Upper lobe of left lung (tissue), 6 donors: ENCODE measurements at places on chromosomes 12 and 14. TPM values are rescaled to one million over a fixed set of nuclear protein-coding genes. Genes with fewer than 3 reads are reported as not detected.

GRCh38 chr12:120598674-120599463, 17.7 kb upstream of the POP5 start:
- no peaks in the 10 kb centered on the region for H3K27me3 ChIP-seq
- no peak overlapping the region for H3K27ac ChIP-seq
- no peaks in the 10 kb centered on the region for H3K36me3 ChIP-seq
- H3K4me1 ChIP-seq = no peaks in the 10 kb centered on the region
- no peak for DNase-seq

Gene TMEM119
- total RNA-seq = 1.5 TPM

DNA sequence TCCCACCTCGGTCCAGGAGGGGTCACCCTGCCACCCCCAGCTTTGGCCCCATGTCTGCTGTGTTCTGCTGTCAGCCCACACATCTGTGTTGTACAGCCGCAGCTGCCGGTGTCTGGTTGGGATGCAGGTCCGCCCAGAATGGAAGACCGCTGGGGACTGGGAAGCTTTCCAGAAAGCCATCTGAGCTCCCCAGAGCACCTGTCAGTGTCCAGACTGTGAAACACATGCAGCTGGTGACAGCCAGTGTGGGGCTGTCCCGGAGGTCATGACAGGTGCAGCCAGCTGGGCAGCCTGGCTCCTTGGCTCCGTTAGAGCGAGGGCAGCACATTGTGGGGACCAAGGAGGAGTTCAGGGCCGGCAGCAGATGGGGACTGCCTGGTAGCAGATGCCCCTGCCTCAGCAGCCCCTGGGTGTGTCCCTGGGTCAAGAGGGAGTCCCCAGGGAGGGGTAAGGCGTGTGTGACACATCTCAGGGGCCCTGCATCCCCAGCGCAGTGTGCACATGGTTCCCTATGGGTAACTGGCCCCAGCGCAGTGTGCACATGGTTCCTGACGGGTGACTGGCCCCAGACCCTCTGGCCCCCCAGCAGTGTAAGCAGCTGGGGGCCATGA, 16.4 kb downstream of the CEP170B start:
- H3K4me1 ChIP-seq = peaks cover 2% of the 10 kb centered on the region
- peaks cover 49% of the 10 kb centered on the region for H3K36me3 ChIP-seq
- H3K27ac ChIP-seq = no peak overlapping the region
- H3K4me3 ChIP-seq = no peak overlapping the region
- DNase-seq = no peak

DNA sequence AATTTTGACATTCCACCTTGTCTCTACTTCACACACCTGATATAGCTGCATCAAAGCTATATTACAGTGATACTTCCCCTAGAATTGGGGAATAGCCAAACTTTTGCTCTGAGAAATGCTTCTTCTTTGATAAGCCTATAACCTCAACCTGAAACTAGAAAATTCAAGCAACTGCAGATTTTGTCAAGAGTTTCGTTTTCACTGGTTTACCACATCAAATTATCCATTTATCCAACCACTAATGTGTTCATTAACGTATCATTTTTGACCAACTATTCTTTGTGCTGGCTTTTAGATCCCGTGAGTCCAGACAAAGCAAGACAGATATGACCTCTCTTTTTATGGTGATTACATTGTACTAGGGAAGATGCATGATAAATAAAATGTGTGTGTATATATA, 13.5 kb upstream of the TAS2R46 start:
- H3K4me3 ChIP-seq = no peak overlapping the region
- no peaks in the 10 kb centered on the region for H3K36me3 ChIP-seq
- H3K27me3 ChIP-seq = no peaks in the 10 kb centered on the region
- no peaks in the 10 kb centered on the region for H3K4me1 ChIP-seq

- H3K4me1 ChIP-seq = peaks cover 7% of the 10 kb centered on the region
- H3K27me3 ChIP-seq = no peaks in the 10 kb centered on the region
- no peak overlapping the region for H3K27ac ChIP-seq
These were observed 83.0 kb upstream of the ZDHHC17 start for GRCh38 chr12:76680940-76681339.

Gene ADCY6
- 31.2 TPM for total RNA-seq

DNA sequence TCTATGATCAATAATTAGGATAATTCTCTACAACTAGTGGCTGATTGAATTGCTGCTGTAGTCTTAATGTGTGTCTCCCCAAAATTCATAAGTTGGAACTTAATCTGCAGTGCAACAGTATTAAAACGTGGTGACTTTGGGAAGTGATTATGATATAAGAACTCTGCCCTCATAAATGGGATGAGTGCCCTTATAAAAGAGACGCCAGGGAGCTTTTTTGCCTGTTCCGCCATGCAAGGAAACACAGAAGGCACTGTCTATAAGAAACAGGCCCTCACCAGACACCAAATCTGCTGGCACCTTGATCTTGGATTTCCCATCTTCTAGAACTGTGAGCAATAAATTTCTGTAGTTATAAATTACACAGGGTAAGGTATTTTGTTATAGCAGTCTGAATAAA, 161.0 kb downstream of the ALX1 start:
- no peak for DNase-seq
- H3K4me1 ChIP-seq = no peaks in the 10 kb centered on the region
- no peak overlapping the region for H3K27ac ChIP-seq
- no peak overlapping the region for H3K4me3 ChIP-seq
- no peaks in the 10 kb centered on the region for H3K36me3 ChIP-seq
- H3K27me3 ChIP-seq = no peaks in the 10 kb centered on the region

DNA sequence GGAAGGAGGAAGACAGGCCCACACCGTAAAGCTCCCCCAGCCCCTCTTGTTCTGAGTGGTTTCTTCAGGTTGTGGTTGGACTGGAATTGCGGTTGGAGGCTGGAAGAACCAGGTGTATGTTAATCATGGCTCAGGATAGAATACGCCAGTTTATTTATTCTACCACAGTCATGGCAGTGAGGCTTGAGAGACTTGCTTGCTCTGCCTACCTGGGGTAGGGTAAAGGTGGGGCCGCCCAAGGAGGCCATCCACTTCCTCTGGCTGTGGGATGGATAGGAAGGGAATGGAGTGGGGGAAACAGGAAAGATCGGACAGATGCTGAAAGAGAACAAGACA, 8.1 kb downstream of the SHMT2 start:
- peaks cover 21% of the 10 kb centered on the region for H3K36me3 ChIP-seq
- DNase-seq = no peak
- peaks cover 45% of the 10 kb centered on the region for H3K27me3 ChIP-seq
- peaks cover 52% of the 10 kb centered on the region for H3K4me1 ChIP-seq
- H3K4me3 ChIP-seq = no peak overlapping the region
- H3K27ac ChIP-seq = no peak overlapping the region

Gene TAS2R7
- total RNA-seq = not detected

Gene ING4
- total RNA-seq = 41.3 TPM

Gene ABCC9
- 18.4 TPM for total RNA-seq

Gene KRT1
- 2.4 TPM for total RNA-seq

DNA sequence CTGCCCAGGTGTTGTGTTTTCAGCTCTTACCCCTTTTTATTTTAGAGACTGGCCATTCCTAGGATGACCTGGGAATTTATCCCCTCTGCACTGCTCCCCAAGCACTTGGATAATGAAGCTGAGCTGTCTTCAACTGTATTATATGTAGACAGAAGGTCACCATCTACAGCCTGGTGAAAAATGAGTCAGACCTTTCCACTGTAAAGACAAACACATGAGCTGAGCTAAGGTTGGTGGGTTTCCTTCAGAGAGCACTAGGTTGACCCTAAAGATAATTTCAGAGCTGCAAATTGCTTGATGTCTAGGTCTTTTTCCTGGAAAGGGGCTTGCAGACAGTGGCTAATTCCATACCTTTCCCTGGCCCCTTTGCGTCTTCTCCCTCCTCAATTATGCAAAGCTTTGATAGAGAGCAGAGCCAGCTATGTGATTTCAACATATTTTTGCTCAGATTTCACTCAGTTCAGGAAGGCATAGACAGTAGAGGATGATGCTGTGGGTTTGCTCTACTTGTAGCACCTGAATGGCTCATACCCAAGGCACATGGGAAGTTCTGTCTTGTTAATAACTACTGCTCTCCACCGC, 9.2 kb upstream of the IKZF4 start:
- H3K27me3 ChIP-seq = no peaks in the 10 kb centered on the region
- H3K27ac ChIP-seq = no peak overlapping the region
- no peak for DNase-seq

DNA sequence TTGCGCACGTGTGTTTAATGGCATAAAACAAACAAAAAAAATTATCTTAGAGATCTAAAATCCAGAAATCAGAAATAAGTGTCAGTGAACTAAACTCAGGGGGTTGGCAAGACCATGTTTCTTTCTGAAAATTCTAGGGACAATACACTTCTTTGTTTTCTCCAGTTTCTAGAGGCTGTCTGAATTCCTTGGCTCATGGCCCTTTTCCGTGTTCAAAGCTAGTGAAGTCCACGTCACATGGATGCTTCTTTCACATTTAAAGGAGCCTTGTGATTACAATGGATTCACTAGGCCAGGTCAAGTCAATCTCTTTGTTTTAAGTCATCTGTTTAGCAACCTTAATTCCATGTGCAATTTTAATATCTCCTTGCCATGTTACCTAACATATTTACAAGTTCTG, 22.4 kb downstream of the SLCO1B3 start:
- DNase-seq = no peak
- H3K4me3 ChIP-seq = no peak overlapping the region

DNA sequence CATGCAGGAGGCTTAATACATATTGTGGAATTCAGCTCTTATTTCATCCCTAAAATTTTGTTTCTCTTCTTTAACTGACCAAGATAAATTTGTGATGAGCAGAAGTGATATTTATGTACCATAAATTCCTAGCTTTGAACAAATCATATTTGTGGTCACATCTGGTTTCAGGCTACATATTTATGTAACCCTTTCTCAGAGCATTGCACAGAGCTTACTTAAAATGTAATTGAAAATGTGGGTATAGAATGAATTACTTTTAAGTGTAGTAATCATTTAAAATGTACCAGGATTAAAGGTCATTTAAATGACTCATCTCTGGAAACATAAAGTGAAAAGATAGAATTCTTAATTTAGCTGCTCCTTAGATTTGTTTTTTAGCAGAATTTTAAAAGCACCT, 129.9 kb upstream of the FRMD6 start:
- H3K27me3 ChIP-seq = no peaks in the 10 kb centered on the region
- no peaks in the 10 kb centered on the region for H3K4me1 ChIP-seq
- no peaks in the 10 kb centered on the region for H3K36me3 ChIP-seq
- H3K4me3 ChIP-seq = no peak overlapping the region

Gene GABARAPL1
- total RNA-seq = 92.2 TPM

DNA sequence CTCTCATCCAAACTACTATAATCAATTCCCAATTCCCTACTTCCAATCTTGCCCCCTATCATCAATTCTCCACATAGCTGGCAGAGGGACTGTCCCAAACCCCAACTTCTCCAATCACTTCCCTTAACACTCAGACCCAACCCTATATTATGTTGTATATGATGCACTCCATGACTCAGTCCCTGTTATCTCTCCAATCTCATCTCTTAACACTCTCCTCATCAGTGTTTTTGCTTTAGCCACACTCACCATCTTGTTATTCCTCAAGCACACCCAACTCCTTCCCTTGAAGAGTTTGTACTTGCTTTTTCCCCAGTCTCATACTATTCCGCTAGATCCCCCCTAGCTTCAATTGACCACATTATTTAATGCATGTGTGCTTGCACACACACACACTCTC, 4.9 kb downstream of the RHOJ start:
- no peaks in the 10 kb centered on the region for H3K36me3 ChIP-seq
- no peak overlapping the region for H3K27ac ChIP-seq
- no peak for DNase-seq
- H3K4me1 ChIP-seq = peaks cover 1% of the 10 kb centered on the region
- no peak overlapping the region for H3K4me3 ChIP-seq
- H3K27me3 ChIP-seq = no peaks in the 10 kb centered on the region

DNA sequence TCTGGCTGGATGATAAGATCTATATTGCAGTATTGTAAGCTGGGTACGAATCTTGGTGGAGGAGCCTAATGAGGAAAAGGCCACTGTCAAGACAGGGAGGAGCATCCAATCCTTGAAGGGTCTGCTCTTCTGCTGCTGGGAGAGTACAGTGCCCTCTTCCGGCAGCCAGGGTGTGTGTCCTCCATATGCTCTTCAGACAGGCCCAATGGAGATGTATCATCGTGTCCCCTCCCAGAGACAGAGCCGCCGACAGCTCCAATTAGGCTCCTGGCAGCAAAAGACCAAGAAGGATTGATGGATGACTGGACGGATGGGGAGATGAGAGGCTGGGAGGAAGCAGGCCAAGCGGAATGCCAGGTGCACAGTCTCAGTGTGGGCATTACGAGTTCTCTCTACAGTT, 51.6 kb upstream of the PIWIL1 start:
- H3K4me3 ChIP-seq = no peak overlapping the region
- no peak overlapping the region for H3K27ac ChIP-seq
- no peak for DNase-seq
- H3K4me1 ChIP-seq = no peaks in the 10 kb centered on the region
- no peaks in the 10 kb centered on the region for H3K27me3 ChIP-seq

GRCh38 chr12:100216337-100216736, 15.7 kb downstream of the ACTR6 start:
- H3K4me1 ChIP-seq = no peaks in the 10 kb centered on the region
- H3K4me3 ChIP-seq = no peak overlapping the region
- H3K27me3 ChIP-seq = no peaks in the 10 kb centered on the region
- no peak for DNase-seq
- peaks cover 22% of the 10 kb centered on the region for H3K36me3 ChIP-seq
- H3K27ac ChIP-seq = no peak overlapping the region

Gene TDRD9
- total RNA-seq = 3.1 TPM

DNA sequence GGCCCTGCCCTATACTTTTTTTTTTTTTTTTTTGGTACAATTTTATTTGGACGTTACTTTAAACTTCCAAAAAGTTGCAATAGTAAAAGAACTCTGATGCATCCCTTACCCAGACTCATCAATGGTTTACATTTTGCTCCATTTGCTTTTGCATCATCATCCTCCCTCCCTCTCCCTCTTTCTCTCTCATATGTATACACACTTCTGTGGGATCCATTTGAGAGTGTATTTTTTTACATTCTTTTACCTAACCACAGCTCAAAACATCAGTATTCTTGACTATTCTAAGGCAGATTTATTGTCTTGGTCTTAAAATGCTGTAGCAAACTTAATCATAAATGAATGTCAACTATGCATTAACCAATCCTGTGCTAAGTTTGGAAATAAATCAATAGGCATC, 111.6 kb downstream of the PRICKLE1 start:
- no peak overlapping the region for H3K27ac ChIP-seq
- no peak for DNase-seq
- H3K4me1 ChIP-seq = peaks cover 15% of the 10 kb centered on the region
- H3K27me3 ChIP-seq = no peaks in the 10 kb centered on the region
- H3K4me3 ChIP-seq = no peak overlapping the region
- no peaks in the 10 kb centered on the region for H3K36me3 ChIP-seq

- H3K27ac ChIP-seq = no peak overlapping the region
- no peaks in the 10 kb centered on the region for H3K27me3 ChIP-seq
- DNase-seq = no peak
These were observed 29.4 kb upstream of the ETFBKMT start for GRCh38 chr12:31629756-31630732.
